ENCODE measurements at places on chromosomes 2 and 18.

DNA sequence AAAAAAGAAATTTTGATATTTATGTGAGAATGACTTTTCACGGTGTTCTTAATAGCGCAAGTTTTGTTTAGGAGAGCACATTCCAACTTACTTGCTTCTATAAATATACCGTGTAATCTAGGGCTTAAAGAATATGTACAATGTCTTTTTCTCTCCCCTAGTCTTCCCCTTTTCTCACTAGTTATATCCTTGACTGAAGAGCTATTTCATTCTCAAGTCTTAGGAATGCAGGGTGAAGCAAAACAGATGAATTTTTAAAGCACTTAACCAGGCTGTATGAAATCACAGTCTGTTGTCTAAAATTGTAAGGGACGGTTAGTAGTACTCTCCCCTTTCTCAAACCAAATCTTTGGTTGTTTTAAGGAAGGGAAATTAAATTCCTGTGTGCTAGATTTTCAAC is 29.6 kb upstream of the SLC30A6 start:
- no peak for DNase-seq

DNA sequence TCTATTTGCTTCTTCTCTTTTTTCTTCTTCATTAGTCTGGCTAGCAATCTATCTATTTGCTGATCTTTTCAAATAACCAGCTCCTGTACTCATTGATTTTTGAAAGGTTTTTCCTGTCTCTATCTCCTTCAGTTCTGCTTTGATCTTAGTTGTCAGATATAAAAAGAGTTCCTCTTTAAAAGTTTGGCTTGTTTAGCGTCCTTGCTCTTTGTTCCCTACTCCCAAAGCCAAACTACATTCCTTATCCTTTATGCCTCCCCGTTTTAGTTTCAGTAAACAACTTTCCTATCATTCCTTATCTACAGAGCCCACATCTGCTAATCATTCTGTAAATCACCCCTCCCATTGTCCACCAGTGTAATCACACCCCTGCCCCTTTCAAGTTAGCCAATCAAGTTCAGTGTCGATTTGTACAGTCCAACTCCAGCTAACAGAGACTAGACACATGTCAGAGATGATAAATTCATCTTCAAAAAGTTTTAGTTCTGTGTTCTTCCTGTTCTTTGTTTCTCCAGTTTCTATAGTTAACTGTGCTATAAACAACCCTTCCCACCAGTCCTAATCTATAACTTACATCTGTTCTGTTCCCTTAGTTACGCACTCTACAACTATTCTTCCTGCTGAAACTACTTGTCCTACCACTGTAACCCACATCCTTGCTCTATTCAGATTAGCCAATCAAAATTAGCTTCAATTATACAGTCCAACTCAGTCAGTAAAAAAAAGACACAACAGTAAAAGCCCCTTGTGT is 44.4 kb downstream of the TFPI start:
- no peak for DNase-seq

- no peak for DNase-seq
These were observed 88.6 kb upstream of the GPC1 start for GRCh38 chr2:240346753-240347372.

- DNase-seq = no peak
These were observed 29.5 kb upstream of the MYO1B start for GRCh38 chr2:191215666-191216065.

- DNase-seq = no peak
These were observed 323.5 kb downstream of the AFF3 start for GRCh38 chr2:99818842-99819241.

- peak; percentile 57 for DNase-seq
These were observed 284.5 kb downstream of the MTX2 start for GRCh38 chr2:176553685-176554100.

GRCh38 chr18:8536231-8536630 is 73.0 kb upstream of the RAB12 start:
- DNase-seq = no peak

GRCh38 chr2:8535821-8536685 is 145.8 kb upstream of the ID2 start:
- no peak for DNase-seq

- no peak for DNase-seq
These were observed 202.1 kb downstream of the RNF144A start for GRCh38 chr2:7119132-7119835.

- no peak for DNase-seq
These were observed 282.6 kb downstream of the LRP1B start for GRCh38 chr2:141848191-141848590.

GRCh38 chr2:222434204-222434603 is 9.9 kb downstream of the SGPP2 start:
- no peak for DNase-seq

DNA sequence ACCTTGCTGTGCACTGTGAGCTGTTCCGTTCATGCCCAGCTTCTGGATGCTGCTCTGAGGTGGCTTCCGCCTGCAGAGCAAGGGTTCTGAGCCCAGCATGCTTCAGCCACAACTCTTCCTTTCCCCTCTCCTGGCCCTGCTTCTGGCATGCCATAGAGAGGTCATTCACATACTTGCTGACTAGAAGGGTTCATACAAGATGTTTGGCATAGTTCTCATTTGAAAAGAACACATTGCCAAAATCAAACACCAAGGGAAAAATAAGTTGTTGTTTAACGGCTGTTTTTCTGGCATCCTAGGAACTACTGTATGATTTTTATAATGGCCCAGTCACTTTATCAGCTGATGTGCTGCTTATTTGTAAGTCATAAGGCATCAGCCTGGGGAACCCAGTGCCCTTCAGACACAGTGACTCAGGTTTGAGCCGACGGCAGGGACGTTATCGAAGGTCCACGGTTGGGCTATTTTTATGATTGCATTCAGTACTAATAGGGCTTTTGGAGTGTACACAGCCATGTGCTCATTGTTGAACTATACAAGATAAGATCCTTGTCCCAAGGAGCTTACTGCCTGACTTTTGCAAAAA is 53.9 kb upstream of the CTAGE1 start:
- no peak for DNase-seq

DNA sequence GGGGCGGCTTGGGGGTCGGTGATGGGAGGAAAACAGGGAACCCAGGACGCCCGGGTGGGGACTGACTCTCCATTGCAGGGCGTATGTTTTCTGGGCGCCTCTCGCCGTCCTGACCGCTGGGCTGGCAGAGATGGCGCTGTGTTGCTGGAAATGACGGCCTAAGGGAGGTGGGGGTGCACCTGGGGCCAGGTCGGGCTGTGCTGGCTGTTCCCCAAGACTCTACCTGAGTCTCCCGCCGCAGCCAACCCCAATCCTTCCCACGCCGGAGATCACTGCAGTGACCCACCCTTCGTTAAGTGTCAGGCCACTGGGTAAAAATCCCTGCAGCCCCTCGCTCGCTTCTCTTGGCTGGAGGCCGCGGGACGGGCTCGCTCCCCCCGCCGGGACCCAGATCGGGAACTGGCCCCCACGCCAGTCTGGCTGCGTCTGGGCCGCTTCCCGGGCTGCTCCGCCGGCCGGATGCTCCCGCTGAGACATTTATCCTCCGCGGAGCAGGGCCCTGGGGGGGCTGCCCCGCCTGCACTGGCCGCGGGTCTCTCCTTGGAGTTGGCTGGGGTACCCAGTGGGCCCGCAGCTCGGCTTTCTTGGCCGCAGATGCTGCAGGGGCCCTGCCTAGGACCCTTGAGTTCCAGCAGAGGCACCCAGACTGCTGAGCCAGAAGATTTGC is 7.8 kb upstream of the ARMC9 start:
- no peak for DNase-seq

DNA sequence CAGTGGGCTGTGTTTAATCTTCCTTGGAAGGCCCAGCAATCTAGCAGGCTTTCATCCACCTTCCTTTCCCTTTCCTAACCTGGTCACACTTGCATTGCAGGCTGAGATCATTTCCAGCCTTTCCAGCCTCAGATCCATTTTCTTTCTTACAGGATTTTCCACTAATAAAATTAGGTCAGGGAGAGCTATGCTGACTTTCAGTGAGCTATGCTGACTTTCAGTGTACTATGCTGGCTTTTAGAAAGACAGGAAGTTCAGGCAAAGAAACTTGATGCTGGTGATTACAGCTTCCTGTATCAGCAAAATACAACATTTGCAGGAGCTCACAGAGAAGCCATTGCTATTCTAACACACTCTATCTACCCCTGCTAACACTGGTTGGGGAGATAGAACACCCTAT is 735.0 kb downstream of the CCDC85A start:
- DNase-seq = no peak
